ENCODE measurements at places on chromosomes 1 and 21. TPM values are rescaled to one million over a fixed set of nuclear protein-coding genes. Genes with fewer than 3 reads are reported as not detected.

Gene NID1
- 28.5 TPM for total RNA-seq

Gene IGSF5
- total RNA-seq: 2.6 TPM

Gene MROH9
- not detected for total RNA-seq

Gene VWA5B1
- total RNA-seq: not detected

Gene NFASC
- 4.4 TPM for total RNA-seq

Gene VAV3
- 21.4 TPM for total RNA-seq

Gene TLR5
- 8.2 TPM for total RNA-seq

Data from body of pancreas (tissue), 4 donors.